Effector CD8-positive, alpha-beta T cell (primary cell): ENCODE measurements at places on chromosomes 4 and X.

DNA sequence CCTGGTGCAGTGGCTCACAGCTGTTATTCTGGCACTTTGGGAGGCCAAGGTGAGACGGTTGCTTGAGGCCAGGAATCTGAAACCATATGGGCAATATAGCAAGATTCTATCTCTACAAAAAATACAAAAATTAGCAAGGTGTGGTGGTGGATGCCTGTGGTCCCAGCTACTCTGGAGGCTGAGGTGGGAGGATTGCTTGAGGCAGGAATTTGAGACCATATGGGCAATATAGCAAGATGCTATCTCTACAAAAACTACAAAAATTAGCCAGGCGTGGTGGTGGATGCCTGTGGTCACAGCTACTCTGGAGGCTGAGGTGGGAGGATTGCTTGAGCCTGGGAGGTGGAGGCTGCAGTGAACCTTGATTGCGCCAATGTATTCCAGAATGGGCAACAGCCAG is 2.3 kb downstream of the ADGRG4 start:
- no peak for DNase-seq

DNA sequence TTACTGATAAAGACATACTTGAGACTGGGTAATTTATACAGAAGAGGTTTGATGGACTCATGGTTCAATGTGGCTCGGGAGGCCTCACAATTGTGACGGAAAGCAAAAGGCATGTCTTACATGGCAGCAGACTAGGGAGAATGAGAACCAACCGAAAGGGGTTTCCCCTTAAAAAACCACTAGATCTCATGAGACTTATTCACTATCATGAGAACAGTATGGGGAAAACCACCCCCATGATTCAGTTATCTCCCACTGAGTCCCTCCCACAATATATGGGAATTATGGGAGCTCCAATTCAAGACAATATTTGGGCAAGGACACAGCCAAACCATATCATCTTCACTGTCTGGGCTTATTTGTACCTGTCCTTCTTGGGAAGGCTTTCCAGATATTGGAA is 22.8 kb upstream of the MUC7 start:
- no peak for DNase-seq

DNA sequence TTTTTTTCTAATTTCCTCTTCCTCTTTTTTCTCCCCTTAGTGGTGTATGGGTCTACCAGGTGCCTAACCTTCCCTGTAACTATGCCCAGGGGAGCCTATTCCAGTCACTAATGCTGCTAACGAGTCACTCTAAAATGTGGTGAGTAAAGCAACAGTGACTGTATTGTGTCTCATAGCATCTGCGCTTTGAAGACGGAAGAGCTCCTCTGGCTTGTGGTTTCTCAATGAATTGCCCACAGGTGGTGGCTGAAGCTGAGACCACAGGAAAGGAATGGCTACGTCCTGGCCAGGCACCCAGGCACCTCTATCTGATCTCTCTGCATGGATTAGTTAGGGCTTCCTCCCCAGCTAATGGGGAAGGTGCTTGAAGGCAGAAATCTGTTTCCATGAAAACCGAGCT is 763.5 kb upstream of the FRG1 start:
- DNase-seq = no peak

DNA sequence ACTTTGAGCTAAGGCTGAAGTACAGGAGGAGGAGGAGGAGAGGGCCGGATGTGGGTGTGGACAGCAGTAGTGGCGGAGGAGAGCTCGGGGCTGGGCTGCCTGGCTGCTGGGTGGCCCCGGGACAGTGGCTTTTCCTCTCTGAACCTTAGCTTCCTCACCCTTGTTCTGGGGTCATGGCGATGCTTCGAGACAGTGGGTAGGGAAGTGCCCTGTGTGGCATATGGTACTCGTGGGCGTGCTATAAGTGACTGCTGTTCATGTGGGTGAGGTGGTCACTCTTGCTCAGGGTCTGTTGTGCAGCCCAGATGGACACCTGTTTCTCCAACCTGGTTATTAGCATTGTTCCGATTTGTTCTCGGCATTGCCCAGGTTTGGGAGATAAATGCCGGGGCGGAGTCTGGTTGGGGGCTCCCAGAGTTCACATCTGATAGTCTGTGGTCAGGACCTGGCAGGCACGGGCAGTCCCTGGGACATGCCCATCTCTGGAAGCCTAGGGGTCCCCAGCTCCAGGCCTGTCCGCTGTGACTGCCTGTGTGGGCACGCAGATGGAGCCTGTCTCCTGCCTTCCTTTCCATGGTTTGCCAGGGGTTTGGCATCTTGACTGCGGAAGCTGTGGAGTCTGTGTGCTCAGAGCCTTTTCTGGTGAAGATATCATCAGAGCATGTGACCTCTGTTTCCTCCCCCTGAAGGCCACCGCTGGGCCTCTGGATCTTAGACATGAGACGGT is 4.9 kb upstream of the CPZ start:
- no peak for DNase-seq

DNA sequence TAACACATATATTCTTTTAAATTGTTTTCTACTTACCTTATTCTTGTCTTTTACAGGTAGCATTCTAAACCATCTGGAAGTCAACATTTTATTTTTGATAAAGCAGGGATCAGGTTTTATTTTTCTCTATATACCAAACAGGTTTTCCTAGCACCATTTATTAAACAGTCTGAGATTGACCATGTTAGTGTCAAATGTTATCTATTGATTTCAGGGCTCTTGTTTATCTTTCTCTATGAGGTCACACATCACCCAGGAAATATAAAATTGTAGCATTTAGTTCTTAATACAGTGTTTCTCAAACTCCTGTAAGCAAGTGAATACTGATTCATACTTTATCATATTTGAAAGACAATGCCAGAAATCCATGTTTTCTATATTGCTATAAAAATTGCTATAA is 28.1 kb downstream of the PPP4R3C start:
- no peak for DNase-seq

GRCh38 chrX:93585661-93586060 is 87.7 kb downstream of the NAP1L3 start:
- DNase-seq = no peak

GRCh38 chrX:20461002-20461401 is 194.3 kb upstream of the RPS6KA3 start:
- DNase-seq = no peak

DNA sequence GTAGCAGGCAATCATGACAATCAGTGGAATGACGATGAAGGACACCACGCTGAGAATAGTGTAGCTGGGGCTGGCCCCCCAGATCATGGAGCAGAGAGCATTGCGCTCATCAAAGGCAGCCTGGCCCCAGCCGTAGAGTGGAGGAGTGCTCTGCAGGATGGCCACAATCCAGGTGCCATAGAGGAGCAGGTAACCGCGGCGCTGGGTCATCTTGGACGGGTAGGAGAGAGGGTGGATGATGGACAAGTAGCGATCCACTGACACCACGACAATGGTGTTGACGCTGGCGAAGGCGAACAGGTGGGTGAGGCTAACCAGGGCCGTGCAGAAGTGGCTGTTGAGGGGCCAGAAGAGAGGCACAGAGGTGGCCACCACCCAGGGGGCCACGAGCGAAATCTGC is 2.8 kb downstream of the GPR101 start:
- no peak for DNase-seq

DNA sequence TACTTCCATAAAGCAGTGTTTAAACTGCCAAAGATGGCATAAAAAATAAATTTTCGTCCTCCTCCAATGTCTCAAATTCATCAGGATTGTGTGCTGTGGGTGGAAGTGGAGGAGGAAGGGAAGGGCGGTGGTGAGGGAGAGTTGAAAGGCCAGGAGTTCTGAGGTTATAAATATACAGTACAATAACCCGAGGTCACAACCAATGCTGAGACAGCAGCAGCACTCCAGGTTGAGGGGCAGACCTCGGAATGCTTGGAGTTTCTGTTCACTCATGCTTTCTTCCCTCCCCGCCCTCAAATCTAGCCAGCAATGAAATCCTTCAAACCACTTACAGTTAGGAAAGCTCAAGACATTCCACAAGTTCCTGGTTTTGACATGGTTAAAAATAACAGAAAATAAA is 134.0 kb upstream of the SMAD1 start:
- no peak for DNase-seq

- DNase-seq = no peak
These were observed 239.6 kb downstream of the SPOCK3 start for GRCh38 chr4:166994686-166995085.

DNA sequence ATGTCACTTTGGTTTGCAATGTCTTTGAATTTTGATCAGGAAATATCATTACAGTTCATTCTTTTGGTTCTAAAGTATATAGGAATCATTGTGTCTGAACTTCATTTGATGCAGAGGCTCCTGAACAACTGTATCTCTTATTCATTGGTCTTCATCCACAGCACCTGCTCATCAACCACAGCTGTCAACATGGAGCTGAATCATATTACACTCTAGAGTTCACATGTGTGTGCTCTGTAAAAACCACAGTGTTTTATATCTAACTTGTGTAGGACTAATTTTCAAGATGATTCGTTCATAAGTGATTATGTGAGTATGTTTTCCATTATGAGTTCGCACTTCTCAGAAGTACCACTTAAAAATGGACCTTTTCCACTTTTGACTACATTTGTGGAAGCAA is 643.3 kb upstream of the FAM241A start:
- DNase-seq = no peak

DNA sequence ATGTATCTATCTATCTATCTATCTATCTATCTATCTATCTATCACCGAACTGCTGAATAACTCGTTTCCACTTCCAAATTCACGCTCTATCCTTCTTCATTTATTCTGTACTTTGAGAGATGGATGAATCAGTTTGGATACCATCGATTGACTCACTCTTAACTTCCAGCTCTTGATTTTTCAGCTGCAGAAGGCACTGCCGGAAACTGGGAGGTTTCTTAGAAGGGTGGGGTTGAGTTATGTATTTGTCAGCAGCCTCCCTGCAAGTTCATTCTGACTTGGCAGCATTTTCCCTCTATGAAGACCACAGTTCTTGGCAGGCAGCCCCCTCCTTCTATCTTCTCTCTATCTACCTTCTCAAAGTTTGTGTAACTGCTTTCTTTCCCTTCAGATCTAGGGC is 112.0 kb upstream of the MAGEB18 start:
- DNase-seq = no peak

- no peak for DNase-seq
These were observed 98.7 kb downstream of the CPZ start for GRCh38 chr4:8691151-8691775.

GRCh38 chrX:1418901-1419544 is 27.1 kb upstream of the SLC25A6 start:
- no peak for DNase-seq

GRCh38 chrX:33923262-33923661 is 208.9 kb downstream of the FAM47A start:
- no peak for DNase-seq

DNA sequence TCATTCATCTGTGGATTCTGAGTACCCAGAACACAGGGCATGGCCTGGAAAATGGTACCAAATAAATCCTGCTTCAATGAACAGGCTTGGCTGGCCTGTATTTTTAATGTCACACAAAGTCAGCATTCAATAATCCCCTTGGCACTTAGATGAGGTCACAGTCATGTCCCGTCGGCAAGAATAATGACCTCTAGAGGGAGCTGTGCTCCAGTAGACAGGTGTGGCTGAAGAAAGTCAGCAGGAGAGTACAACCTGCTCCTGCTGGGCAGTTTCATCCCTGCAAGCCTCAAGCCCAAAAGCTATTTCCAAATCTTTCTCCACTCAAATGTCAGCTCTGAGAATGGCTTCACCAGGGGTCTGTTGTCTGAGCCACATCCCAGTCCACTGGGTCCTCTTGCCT is 404.0 kb upstream of the F9 start:
- no peak for DNase-seq

GRCh38 chr4:98557194-98557892 is 101.1 kb downstream of the TSPAN5 start:
- no peak for DNase-seq

DNA sequence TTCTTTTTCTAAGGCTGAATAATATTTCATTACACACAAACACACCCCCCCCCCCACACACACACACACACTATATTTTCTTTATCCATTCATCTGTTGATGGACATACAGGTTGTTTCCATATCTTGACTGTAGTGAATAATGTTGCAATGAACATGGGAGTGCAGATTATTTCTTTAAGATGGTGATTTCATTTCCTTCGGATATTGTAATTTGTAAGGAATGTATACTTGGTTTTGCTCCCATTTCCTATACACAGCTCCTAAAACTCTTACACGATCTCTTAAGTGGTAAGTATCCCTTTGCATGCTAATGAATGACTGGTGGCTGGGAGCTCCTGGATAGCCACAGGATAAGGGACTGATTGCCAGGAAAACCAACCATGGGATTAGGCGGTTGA is 14.7 kb upstream of the RBMXL3 start:
- DNase-seq = no peak

DNA sequence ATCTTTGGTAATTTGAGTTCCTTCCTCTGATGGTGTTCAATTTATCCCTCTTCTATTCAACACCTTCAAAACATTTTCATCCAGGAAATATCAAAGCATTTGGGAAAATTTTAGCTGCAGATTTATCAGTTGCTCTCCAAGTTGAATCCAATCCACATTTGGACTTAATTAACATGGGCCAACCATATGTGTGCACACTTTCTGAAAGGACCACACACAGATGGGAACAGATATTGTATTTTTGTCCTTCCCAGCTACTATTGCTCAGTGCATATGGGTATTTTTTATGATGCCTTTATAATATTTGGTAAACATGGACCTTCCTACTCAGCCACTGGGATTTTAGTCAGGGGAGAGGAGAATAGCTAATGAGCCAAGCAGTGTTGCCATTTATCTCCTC is 65.2 kb downstream of the GLRA2 start:
- DNase-seq = no peak

DNA sequence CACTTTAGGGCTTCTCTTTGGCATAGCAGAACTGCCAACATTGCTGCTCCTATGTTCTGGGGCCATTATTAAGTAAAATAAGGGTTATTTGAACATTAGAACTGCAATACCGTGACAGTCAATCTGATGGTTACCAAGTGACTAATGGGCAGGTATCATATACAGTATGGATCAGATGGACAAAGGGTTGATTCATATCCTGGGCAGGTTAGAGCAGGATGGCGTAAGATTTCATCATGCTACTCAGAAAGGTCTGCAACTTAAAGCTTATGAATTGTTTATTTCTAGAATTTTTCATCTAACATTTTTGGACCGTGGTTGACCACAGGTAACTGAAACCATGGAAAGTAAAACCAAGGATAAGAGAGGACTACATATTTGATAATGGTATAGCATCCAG is 40.9 kb downstream of the BRCC3 start:
- no peak for DNase-seq

- no peak for DNase-seq
These were observed 33.4 kb upstream of the PHKA2 start for GRCh38 chrX:19017271-19017670.
